ENCODE measurements at places on chromosomes 3 and 15.
A peak's percentile ranks its signal among the peaks of the same experiment; 100 is the strongest.

- no peak for DNase-seq
Observed at GRCh38 chr3:69890691-69891090, 108.8 kb upstream of the SAMMSON start.

GRCh38 chr15:82942691-82943090 lies 9.8 kb downstream of the HOMER2 start:
- peak; percentile 43 for DNase-seq

DNA sequence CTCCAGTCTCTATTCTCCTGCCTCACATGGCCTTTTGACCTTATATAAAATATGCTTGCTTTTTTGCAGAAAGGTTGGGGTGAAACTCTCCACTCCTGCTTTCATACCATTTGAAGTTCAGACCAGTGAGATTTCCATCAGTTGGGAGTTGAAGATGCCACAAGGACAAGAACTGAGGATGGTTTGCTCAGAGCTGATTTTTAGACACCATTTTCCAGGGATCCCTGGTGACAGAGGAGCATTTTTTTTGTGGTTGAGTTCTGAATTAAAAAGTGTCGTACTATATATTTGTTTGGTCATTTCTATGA lies 8.8 kb upstream of the TM4SF1 start:
- no peak for DNase-seq

GRCh38 chr15:85485956-85486567 lies 105.7 kb downstream of the AKAP13 start:
- peak; percentile 84 for DNase-seq

DNA sequence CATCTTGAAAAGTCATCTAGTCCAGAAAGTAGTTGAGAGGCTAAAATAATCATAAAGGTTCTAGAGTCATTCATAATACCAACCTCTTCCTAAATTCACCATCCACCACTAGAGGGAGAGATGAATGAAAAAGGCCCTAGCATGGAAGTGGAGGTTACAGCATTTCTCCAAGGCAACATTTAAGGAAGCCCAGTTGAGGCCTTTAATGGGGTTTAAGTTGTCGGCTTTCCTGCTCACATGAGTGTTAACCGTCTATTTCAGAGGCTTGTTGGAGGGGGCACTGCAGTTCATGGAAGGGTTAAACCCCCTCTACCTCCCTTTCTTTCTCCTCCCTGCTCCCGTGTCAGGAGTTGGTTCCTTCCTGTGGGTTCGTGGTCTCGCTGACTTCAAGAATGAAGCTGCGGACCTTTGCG lies 3.8 kb upstream of the SLCO3A1 start:
- DNase-seq: peak; percentile 72

GRCh38 chr3:154018100-154018696 lies 103.0 kb upstream of the ARHGEF26 start:
- peak; percentile 11 for DNase-seq

- peak; percentile 63 for DNase-seq
Observed at GRCh38 chr3:42071904-42072812, 19.0 kb upstream of the TRAK1 start.

DNA sequence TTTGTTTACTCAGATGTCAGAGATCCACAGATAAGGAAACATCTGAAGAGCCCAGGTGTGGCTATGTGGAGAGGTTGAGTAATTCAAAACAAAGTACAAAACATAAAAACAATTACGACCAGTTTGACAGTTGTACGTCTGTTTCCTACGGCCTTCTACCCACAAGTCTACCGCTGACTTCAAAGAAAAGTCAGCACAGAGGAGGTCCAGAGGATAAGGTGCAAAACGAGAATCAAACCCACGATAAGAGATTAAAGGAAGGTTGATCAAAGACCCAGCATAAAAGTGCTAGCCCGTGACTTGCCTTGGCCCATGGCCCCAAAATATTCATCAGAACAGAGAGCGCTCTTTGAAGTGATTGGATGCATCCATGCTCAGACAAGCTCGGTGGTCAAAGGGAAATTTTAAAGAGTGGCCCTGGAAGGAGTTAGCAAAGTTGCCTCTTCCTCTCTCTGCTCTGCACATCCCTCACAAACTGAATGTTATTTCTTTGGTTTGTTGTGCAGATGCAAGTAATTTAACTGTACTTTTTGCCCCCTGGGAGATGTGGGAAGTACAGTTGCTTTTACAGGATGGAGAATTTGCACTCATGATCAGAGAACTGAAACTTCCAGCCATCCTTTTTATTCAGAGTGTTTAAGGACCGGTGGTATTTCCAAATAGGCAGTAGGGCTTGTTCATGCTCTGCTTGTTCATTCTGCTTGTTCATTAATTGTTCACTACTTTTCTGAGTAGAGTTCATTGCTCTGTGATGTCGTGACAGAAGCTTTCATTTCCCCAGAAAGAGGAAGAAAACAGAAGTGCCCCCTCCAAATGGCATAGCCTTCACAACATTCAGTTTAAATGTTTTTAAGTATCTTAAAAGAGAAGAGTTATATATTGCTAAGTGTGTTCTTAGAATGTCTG lies 31.1 kb downstream of the MME start:
- no peak for DNase-seq

Data from A549 (cell line).